ENCODE measurements at places on chromosomes 4 and X. TPM values are rescaled to one million over a fixed set of nuclear protein-coding genes. Genes with fewer than 3 reads are reported as not detected.

GRCh38 chrX:22689290-22689689 lies 310.5 kb upstream of the DDX53 start:
- no peak for DNase-seq

WDR17 gene
- polyA plus RNA-seq, result not detected

CSAG1 gene
- polyA plus RNA-seq, result not detected

DNA sequence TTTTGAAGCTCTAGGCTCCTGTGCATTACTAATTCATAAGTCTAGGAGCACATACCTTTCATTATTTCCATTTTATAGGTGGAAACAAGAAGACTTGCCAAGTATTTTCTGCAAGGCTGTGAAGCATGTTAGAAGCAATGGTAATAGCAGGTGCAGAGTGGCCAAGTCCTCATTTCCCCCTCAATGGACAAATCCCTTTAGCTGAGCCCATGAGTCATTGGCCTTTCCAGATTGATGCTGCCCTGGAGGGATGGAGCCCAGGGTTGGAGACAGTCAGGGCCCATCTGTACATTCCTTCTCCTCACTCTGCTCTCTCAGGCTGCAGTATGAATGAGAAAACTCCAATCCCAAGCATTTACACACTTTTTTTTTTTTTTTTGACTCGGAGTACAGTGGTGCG lies 6.6 kb downstream of the MGST2 start:
- DNase-seq, result no peak

GAGE1 gene
- polyA plus RNA-seq, result not detected

DNA sequence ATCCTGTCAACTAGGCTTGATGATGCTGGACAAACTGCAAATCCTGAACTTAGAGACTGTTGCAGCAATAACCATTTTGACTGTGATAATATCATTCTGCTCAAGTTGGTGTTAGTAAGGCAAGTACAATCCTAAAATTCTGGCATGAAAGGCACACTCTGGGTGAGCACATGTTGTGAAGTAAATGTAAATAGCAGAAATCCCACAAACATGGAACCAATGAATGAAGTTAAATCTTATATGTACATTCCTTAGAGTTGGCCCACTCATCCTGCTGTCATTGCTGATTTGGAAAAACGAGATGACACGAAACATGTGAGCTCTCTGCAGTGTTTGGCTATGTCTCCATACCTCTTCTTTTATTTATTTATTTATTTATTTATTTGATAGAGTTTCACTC lies 21.0 kb downstream of the RBM47 start:
- DNase-seq, result no peak

DNA sequence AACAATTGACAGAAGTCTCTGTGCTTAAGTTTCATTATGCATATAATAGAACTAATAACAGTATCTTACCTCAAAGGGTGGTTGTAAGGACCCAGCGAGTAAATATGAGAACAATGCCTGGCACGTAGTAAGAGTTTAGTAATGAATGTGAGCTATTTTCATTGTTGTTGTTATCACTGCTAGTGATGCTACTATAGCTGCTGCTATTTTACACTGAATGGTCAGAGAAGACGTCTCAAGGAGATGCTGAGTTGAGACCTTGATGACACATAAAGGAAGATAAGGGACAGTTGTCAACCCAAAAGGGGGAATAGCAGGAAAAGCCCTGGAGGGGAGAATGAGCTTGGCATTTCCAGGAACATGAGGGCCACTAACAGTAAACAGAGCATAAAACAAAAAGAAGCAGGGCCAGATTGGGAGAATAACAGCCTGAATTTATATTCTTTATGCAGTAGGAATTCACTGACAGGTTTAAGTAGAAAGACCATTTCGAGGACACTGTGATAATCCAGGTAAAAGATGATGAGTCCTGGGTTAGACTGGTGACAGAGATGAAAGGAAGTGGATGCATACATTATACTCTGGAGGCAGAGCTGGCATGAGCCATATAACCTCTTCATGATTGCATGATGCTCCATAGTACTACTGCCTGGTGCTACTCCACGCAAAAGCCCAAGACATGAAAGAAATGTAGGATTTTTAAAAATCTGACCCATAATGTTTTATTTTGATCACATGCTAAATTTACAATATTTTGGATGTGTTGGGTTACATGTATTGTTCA lies 23.1 kb downstream of the ATP8A1 start:
- no peak for DNase-seq

- DNase-seq, result no peak
These were observed 4.7 kb downstream of the STOX2 start for GRCh38 chr4:183909801-183910200.

DNA sequence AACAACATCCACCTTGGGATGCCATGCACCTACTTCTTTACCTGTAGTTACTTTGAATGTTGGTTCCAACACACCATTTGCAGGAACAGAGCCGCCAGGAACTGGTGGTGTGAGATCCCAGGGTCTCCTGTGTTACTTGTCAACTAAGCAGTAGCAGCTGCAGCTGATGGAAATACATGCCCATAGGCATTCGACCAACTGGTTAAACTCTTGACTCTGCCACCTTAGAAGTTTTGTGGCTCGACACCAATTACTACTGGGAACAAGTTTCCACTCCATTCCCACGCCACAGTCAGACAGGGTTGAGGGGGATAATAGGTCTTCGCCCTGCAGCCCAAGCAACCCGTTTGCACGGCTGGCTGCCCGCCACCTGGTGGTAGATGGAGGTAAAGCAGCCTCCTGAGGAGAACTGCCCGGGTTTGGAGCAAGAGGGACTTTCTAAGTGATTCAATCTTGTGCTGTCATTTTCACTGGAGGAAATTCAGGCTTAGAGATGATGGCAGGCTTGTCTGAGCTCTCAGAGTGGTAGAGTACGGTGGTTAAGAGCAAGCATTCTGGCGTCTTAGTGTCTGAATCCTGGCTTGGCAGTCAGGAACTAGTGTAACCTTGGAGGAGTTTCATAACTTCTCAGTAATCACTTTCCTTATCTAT lies 119.1 kb upstream of the TRIM2 start:
- no peak for DNase-seq

DNA sequence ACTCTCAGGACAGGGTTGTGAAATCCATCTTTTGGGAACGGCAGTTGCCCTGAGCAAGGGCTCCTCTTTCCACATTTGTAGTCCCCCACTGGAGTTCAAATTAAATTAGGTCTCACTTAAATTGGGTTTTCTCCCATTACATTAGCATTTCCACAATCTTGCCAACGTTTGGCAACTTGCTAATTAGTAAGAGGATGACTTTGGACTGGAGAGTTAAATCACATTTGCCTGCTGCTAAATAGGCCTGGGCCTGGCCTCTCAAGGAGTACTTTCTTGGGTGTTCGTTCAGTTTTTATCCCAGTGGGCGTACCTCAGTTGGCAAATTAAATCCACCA lies 33.8 kb downstream of the TNIP3 start:
- DNase-seq, result no peak

- DNase-seq, result no peak
These were observed 213.4 kb upstream of the HCCS start for GRCh38 chrX:10897768-10898167.

GRCh38 chrX:103175944-103176753 lies 38.8 kb upstream of the BEX4 start:
- peak; percentile 11 for DNase-seq

MAGEB17 gene
- not detected for polyA plus RNA-seq

DNA sequence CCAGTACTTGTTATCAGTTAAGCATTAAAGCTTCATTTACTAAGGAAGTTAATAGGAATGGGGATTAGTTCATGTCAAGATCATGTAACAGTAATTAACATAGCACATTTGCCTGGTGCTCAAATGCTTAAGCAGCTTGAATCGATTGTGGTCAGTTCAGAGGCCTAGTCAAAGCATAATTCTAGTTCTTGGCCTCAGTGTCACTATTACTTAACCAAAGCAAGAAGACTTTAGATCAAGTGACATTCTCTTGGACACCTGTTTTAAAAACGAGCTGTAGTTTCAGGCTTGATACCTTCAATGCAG lies 115.2 kb upstream of the BMPR1B start:
- no peak for DNase-seq

FAM3A gene
- 22.7 TPM for polyA plus RNA-seq

All from HepG2 (cell line).